ENCODE measurements at places on chromosomes 7 and 10.

- DNase-seq, result no peak
These were observed 63.1 kb upstream of the ITGA8 start for GRCh38 chr10:15782851-15783250.

GRCh38 chr10:79275431-79275851 lies 71.8 kb upstream of the PPIF start:
- DNase-seq, result no peak

- DNase-seq, result peak; percentile 55
These were observed 4.6 kb downstream of the STRA8 start for GRCh38 chr7:135238112-135238744.

- no peak for DNase-seq
These were observed 121.6 kb downstream of the CREB5 start for GRCh38 chr7:28533731-28534531.

DNA sequence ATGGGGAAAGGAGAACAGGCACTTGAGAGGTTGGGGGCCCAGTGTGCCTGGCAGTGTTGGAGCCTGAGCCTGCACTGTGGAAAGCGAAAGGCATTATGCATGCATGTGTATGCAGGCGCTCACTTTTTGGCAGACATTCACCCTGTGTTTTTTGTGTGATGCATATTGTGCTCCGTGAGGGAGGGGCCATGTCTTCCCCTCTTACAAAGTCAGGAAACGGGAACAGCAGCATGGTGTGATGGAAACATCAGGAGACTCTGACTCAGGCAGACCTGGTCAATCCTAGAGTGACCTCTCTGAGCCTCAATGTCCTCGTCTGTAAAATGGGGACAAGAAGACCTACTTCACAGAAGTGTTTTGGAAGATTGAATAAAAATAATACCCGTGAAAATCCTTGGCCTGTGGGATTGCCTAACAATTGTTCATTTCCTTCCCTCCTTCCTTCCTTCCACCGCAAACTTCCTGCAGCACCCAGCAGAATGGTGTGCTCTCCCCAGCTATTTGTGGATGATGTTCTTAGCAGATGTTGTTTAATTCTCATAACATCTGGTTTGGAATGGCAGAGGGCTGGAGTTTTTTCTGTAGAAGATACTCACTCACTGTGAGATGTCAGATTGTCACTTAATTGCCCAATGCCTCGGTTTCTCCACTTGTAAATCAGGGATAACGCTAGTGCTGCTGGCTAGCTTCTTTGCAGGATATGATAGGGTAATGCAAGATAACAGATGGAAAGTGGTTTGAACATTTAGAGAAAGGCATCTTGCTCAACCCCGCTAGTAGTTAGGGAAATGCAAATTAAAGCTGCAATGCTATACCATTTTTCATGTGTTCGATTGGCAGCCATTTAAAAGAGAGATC lies 39.8 kb downstream of the CDH23 start:
- no peak for DNase-seq
